ENCODE measurements at places on chromosomes 2 and 18.

DNA sequence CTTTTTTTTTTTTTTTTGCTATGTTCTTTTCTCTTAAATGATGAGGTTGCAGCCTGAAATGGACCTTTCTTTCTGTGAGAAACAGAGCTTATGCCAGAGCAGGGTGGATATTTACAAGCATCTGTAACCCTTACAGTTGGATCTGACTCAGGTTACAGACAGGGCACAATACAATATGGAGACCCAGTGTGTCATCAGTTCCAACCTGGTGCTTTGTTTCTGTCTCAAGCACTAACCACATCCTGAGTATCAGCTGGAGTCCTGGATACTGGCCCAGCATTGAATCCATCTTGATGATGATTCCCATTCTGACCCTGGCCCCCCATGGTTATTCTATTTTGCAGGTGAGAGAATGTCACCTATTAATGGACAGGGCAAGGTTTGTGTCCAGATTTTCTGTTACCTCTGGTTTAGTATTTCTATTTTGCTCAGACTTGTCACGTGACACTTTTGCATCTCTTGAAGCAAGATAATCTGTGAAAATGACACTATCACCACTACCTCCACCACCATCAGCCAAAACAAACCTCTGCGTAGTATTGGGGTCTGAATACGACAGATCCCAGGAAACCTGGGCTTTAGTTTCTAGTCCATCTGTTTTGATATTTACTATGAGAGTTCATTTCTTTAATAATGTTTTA is 174.0 kb downstream of the CCDC85A start:
- DNase-seq = no peak

GRCh38 chr2:134706587-134707329 is 12.0 kb downstream of the TMEM163 start:
- no peak for DNase-seq

DNA sequence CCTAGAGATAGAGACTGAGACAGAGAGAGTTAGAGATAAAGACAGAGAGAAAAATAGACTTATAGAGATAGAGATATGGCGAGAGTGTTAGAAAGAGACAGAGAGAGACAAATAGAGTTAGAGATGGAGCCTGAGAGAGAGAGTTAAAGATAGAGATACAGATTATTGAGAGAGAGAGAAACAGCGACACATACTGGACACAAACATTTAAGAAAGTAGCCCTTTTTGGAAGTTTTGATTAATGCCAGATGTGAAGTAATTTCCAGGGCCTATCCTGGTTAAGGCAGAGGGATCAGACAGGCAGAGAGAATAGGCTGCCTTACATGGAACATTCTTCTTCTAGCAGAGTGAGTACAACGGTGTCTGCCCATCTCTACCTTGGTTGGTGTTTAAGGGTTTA is 311.6 kb upstream of the CDH7 start:
- no peak for DNase-seq

DNA sequence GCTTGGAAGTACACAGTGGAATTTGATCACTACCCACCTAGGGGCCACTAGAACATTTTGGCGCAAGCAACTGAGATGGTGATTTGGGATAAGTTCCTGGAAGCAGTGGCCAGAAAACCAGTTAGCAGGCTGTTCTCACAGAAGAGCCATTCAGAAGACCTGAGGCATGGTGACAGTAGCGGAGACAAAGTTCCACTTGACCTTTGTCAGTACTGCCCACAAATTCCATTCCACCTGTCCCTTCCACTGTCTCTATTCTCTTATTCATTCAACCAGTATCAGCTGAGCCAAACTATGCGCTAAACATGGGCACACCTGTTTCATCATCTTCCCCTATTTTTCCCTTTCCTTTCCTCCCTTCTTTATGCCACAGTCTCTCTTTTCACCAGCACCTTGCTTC is 59.2 kb upstream of the PPP1CB start:
- no peak for DNase-seq

- no peak for DNase-seq
Measured at GRCh38 chr2:23639406-23639982, 254.5 kb downstream of the KLHL29 start.

- DNase-seq = no peak
Measured at GRCh38 chr2:234633581-234634230, 136.8 kb upstream of the ARL4C start.

DNA sequence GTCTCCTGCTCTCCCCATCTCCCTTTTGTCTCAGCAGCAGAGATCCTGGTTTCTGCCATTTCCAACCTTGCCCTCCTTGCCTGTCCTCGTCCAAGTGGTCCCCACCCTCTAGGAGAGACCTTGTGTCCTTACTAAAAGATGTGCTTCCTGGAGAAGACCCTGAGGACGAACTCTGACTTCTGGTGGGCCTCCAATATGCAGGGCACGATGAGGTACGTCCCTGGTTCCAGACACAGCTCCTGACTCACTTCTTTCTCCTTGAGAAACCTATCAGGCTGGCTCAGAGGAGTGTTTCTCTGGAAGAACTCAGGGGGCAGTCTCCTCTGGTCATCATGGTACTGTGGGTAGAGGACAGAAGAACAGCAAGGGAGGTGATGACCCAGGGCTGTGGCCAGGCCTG is 28.2 kb downstream of the CAPN14 start:
- DNase-seq = no peak

DNA sequence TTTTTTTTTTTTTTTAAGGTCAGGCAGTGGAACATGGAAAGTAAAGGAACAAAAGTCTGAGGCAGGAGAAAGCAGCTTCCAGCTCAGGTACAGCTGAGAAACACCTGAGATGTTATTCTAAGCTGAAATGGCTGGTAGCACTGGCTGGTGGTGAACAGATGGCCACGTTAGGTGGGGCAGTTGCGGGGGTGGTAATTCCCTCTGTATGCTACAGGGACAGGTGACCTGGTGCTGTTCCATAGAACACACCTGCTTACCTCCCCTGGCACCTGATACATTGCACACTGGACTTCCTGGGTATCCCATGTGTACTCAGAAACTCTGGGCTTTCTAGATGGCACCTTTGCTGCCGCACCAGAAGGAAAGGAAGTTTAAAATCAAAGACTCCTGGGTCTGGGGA is 333.3 kb downstream of the SLC8A1 start:
- no peak for DNase-seq

DNA sequence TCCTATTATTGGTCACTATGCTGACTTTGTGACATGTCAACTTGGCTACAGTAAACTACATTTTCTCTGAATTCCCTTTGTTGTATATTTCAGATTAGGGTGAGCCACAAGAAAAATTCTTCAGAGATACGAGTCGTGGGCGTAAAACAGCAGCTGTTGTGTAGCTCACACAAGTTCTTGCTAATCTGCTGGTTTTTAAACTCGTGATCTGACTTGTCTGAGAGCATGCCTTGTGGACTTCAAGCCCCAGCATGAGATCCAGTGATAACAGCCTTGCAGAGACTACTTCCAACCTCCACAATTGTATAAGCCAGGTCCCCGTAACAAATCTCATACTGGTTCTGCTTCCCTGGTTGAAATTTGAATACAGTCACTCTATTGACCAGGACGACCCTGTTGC is 259.8 kb upstream of the LYPD1 start:
- DNase-seq = no peak

- DNase-seq = no peak
Measured at GRCh38 chr2:197137231-197137630, 173.3 kb downstream of the ANKRD44 start.

- no peak for DNase-seq
Measured at GRCh38 chr18:9711361-9712129, 3.4 kb downstream of the RAB31 start.

DNA sequence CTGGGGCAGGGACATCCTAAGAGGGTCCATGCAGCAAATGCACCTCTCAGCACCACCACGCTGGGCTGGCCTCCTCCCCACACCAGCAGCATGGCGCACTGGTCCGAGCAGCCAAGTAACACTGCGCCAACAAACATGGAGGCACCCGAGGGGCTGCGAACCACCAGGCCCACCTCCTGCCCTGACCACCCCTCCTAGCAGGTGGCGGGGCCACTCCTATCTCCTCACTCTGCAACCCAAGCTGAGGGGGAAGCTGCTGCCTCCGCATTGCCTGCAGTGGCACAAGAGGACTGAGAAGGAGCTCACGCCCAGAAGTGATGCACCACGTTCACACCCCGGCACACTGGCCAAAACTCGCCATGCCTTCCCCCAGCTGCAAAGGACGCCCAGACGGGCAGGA is 94.4 kb downstream of the EIPR1 start:
- DNase-seq = no peak

- no peak for DNase-seq
Measured at GRCh38 chr2:122815120-122815519, 1059.7 kb downstream of the TSN start.

DNA sequence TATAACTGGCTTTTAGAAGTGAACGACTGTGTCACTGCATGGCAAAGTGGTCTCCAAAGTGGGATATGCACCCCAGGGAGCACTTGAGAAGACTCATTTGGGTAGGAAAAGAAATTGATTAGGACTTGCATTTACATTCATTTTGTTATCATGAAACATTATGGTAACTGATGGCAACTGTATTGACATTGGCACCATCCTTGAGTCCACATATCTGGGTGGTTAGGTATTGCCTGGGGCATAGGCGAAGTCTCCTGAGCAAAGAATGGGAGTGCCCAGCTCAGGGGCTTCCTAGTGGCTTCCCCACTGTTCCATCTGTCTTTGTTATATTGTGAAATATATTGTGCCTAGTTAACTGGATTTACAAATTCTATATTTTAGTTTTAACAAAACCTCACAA is 29.2 kb downstream of the SPATS2L start:
- no peak for DNase-seq

DNA sequence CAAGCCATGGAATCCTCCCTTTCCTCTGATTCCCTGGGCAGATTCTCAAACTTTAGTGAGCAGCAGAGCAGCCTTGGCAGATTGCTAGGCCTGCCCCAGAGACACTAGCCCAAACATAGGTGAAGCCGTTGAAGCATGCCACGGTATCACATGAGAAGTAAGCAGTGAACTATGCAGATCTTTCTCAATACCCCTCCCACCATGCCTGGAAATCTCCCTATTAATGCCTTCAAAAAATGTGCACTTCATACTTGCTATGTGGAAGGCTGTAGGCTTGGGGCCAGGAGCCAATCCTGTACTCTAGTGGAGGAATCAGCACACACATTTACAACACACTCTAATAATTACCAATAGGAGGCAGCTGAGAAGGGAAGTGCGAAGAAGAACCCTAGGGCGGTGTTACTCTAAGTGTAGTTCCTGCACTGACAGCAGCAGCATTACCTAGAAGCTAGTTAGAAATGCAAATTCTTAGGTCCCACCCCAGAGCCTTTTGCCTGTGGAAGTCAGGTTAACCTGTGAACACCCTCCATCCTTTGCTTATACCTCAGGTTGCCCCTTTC is 305.1 kb upstream of the SPRED2 start:
- no peak for DNase-seq

DNA sequence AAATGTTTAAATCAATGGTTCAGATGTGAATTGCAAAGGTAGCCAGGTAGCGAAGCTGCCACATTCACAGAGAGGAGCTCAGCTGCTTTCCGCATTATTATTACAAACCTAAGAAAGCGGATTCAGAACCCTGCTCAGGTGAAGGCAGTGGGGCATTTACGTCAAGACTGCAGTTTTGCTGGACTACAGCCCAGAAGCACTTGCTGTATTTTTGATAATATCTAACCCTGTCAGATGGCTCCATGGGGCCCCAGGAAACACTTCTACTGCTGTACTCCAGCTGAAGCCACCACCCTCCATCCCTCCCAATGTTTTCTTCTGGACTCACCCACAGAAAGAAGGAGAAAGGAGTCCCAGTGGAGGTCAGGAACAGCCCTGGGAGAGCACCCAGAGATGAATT is 96.9 kb downstream of the TPO start:
- no peak for DNase-seq

DNA sequence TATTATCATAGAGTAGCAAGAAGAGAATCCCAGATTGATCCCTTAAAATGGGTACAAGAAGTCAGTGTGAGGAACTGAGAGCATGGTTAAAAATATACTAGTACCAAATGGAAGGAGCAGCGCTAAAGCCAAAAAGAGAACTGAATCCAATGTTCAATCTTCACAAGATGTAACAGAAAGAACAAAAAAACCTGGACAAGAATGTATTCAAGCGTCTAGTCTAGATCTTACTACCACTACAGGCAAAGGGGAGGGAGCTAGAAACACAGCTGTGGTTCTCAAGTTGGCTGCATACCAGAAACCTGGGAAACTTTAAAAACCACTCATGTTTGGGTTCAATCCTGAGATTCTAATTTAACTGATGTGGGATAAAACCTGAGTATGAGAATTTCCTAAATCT is 57.5 kb downstream of the PIAS2 start:
- DNase-seq = no peak

GRCh38 chr2:172447811-172448493 is 20.6 kb downstream of the ITGA6 start:
- DNase-seq = no peak

DNA sequence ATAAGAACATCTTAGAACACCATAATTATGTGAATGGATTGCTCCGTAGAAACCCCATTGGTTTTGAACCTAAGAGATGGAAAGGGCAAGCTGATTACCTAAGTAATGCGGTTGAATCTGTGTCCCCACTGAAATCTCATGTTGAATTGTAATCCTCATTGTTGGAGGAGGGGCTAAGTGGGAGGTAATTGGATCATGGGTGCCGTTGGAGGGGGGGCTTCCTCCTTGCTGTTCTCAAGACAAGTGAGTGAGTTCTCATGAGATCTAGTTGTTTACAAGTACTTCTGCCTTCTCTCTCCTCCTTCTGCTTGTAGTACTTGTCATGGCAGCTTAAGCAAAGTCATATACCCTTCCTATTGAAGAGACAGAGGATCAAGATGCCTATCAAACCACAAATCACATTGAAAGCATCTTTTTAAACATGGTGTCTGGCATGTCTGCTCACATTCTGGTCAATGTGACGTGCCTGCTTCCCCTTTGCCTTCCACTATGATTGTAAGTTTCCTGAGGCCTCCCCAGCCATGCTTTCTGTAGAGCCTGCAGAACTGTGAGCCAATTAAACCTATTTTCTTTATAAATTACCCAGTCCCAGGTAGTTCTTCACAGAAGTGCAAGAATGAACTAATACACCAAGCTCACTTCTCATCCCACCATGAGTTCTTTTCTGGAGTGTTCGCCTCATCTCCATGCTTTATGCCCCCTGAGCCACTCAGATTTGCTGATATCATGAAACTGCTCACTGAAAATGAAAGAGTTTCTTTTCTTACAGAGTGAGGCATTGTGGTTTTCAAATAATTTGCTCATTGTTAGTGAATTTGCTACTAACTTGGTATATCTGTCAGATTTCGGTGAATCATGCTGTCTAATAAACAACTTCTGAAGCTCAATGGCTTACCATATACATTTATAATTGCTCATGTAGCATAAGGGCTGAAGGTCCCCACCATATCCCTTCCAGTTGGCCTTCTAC is 23.6 kb downstream of the KCNE4 start:
- no peak for DNase-seq

All from naive thymus-derived CD8-positive, alpha-beta T cell (primary cell).